ENCODE measurements at places on chromosomes 5 and 9.

DNA sequence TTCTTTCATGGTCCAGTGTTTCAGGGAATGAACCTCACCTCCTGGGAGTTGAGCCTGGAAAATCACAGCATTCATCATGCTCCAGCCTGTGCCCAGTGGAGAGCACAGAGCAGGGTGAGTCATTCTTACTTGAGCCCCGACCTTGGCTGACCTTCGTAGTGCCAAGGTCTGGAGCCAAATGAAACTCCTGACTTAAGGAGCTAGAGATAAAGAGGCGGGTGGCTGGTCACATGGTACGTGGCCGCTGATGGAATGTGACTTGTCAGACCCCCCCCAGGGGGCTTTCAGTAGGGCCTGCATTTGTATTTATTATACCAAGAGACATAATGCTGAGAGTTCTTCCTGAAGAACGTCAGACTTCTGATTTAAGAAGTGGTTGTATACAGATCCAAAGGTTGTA lies 15.0 kb upstream of the PIP5K1B start:
- no peak for DNase-seq

- DNase-seq: no peak
These were observed 35.0 kb downstream of the ACTBL2 start for GRCh38 chr5:57447658-57448057.

DNA sequence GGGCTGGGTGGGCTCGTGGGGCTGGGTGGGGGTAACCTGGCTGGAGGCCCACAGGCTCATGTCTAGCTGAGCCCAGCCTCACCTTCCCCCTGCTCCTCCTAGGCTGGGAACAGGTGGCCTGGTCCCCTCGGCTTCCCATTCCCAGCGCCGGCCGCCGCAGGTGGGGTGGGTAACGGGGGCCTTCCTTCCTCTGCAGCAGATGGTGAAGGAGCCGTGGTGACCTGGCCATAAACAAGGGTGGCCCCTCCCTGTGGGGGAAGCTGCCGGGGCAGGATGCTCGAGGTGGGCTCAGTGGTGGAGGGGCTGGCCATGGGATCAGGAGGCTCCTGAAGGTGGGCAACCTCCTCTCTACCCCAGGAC lies 41.0 kb upstream of the EGFL7 start:
- no peak for DNase-seq

DNA sequence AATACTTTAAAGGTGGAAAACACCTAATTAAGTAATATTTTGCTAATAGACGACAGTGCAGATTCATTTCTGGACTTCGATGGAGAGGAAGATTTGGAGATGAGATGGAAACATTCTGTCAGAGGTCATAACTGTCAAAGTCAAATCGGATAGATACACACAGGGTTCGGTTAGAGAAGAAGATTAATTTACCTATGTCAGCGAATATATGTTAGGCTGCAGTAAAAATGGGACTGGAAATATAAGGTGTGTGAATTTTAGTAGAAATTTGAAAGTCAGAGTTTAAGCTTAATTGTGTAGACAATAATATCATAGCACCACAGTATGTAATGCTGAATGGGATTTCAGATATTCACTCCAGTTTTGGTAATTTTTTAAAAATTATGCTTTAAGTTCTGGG lies 1020.3 kb upstream of the ACO1 start:
- no peak for DNase-seq

DNA sequence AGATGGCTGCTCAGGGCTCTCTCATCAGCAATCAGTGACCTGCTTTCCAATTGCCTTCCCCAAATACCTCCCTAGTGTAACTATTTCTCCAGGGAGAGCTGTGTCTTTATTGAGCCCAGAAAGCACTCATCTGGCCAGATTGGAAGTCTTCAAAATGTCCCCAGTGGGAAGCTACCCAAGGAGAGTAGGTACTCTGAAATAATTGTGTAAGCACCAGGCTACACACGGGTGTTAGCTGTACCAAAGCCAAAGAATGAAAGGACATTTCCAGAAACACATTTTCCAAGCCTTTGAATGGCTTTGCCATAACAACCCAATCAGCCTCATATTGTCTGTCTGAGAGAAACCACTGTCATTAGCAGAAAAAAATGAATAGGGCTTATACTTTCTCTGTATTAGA lies 318.8 kb downstream of the FAM170A start:
- no peak for DNase-seq

DNA sequence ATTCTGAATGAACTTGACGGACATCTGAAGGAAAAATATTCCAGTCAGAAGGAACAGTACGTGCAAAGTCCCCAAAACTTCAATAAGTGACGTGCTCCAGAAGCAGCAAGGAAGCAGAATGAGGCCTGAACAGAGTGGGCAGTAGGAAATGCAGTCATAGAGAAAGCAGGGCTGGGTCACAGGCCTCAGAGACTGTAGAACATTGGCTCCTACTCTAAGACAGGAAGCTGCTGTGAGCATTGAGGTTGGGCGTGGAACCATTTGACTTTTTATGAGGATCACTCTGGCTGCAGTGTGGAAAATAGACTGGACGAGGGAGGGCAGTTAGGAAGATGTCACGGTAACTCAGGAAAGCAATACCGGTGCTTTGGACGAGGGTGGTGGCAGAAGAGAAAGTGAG lies 64.0 kb downstream of the DOCK8 start:
- DNase-seq: no peak

GRCh38 chr9:133369933-133370332 lies 5.9 kb downstream of the SURF4 start:
- DNase-seq: no peak

All from NCI-H1436 (cell line).